Thoracic aorta (tissue), 2 donors: ENCODE measurements at places on chromosomes 6 and 20.

DNA sequence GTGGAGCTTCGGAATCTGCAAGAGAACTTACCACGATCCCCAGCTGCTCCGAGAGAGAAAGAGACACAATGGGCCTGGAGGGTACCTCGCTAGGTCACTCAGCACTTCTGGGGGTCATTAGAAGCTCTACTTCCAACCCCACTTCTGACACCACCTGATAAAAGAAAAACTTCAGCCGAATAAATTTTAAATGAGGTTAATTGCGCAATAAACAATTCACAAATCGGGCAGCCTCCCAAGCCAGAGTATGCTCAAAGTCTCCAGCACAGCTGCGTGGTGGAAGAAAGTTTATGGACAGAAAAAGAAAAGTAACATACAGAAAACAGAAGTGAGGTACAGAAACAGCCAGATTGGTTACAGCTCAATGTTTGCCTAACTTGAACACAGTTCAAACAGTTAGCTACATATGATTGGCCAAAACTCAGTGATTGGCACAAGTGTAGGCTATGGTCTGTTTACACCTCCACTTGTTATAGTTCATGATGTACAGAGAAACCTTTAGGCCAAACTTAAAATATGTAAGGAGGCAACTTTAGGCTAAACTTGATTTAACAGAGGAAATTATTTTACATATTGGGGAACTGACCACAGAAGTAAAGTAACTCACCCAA, 52.6 kb downstream of the COL11A2 start:
- no peak for DNase-seq

- DNase-seq: no peak
Measured at GRCh38 chr6:111880181-111880888, 7.1 kb upstream of the FYN start.

DNA sequence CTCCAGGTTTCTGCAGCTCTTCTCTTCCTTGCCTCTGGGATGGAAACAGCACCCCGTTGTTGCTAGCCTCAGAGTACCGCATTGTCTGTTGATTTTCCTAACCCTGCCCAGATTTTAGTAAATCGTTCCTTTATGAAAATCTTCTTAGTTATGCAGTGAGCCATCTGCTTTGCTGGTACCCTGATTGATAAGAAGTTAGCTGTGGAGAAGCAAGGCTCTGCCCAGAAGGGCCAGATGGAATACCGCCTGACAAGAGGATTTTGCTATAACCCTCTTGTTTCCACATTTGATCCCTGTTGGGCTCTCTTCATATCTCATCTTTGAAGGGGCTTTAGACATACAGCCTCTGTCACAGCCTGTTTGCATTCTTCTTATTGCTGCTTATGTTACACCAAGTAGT, 229.0 kb downstream of the CDKAL1 start:
- DNase-seq: no peak

DNA sequence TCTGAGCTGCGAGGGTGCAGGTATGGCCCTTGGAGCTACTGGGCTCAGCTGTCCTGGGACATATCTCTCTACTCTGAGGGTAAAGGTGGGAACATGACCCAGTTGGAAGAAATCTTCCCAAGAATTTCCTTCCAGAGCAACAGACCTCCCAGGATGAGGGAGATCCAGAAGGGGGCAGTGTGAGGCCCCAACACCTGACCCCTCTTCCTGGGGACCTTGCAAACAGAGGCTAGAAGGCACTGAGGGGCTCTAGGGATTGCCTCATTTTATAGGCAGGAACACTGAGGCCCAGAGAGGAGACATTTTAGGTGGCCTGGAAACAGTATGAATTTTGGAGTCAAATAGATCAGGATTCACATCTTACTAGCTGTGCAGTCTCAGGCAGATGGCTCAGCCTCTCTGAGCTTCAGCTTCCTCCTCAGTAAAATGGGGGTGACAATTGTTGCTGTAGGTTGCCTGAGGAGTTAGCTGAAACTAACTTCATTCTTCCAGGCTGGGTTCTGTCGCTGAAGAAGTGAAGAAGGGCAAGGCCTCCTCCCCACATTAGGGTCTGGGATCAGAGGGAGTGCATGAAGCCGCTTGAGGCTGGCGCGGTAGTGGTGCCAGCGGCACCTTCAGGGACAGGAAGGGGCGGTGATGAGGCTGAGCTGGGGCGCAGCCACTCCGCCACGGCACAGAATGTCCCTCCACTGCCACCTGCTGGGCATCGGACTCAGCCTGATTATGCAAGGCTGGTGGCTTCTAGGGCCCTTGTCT, 11.4 kb downstream of the KCNK17 start:
- DNase-seq: no peak

DNA sequence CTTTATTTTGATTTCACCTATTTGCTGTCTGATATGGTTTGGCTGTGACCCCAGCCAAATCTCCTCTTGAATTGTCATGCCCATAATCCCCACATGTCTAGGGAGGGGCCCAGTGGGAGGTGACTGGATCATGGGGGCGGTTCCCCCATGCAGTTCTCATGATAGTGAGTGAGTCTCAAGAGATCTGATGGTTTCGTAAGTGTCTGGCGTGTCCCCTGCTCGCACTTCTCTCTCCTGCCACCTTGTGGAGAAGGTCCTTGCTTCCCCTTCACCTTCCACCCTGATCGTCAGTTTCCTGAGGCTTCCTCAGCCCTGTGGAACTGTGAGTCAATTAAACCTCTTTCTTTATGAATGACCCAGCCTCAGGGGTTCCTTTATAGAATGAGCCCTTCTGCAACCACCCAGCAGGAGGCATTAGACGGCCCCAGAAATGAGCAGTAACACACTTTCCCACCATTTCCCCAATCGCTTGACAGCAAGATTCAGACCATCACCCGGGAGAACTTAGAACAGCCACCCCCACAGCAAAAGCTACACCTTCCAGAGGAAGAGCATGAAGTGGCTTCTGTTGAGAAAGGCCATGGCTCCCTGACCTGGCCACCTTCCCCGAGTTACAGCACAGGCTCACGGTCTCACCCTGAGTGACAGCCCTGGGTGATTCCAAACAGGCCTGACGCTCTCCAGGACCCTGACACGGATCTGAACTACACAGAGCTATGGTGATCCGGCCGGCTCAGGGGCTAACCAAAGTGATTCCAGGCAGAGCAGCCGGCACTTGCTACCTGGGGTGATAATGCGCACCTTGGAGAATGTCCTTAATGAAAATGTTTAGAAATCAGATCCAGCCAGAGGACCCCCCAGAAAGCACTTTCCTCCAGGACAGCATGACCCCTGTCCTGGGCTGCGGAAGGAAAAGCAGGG, 131.2 kb upstream of the CDH4 start:
- DNase-seq: no peak

GRCh38 chr6:92289831-92290230, 1129.5 kb downstream of the EPHA7 start:
- DNase-seq: no peak

- DNase-seq: no peak
Measured at GRCh38 chr6:2560917-2561698, 189.6 kb downstream of the MYLK4 start.

- DNase-seq: no peak
Measured at GRCh38 chr20:58004146-58004545, 224.3 kb downstream of the ANKRD60 start.

GRCh38 chr6:136501096-136501495, 49.1 kb downstream of the MAP7 start:
- no peak for DNase-seq

- DNase-seq: no peak
Measured at GRCh38 chr20:58595167-58595566, 55.9 kb upstream of the STX16 start.

- no peak for DNase-seq
Measured at GRCh38 chr6:159440911-159441703, 251.9 kb downstream of the SOD2 start.

GRCh38 chr6:50145125-50145524, 95.4 kb upstream of the DEFB112 start:
- DNase-seq: no peak

GRCh38 chr6:151018911-151019782, 153.6 kb downstream of the MTHFD1L start:
- no peak for DNase-seq

- no peak for DNase-seq
Measured at GRCh38 chr6:105474234-105474633, 71.4 kb upstream of the PREP start.

DNA sequence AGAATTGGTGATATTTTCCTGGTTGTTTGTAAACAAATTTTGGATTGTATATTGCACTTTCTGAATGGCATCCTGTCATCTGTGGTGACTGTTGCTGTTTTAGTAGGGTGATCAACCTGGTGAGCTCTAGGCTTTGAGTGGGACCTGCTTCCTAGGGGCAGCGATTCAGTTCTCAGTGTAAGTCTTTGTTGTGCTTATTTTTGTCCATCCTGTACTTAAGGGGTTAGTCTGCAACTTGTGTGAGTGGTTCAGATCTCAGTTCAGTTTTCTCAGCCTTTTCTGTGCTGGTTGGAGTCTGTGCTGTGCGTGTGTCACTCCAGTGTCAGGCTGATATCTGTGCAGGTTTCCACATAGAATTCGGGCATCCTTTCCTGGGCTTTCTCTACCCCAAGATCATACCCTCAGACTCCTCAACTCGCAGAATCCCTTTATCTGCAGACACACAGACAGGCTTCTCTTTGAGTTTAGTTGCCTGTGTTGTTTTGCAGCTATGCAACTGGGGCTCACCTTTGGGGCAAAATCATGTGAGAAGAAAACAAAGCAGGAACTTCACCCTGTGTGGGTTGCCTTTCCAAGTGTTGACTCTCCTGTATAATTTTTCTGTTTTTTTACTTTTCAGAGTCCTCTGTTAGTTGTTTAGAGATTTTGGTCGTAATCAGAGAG, 177.7 kb downstream of the FARS2 start:
- no peak for DNase-seq

DNA sequence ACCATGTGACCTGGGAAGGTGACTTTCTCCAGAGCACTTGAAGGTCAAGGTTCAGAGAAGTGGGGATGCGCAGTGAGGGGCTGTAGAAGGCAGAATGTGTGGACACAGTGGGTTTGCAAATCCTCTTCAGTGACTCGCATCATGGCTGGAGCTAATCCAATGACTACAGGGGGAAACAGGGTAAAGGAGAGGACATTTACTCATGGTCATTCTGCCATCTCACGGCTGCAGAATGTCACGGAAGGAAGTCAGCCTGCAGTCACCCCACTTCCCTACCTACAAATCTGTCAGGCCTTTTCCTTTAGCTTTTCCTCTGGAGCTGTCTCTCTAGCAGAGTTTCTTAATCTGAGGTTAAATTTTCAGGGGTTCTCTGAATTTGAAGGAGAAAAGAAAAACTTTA, 337.6 kb downstream of the CDC5L start:
- DNase-seq: no peak

- DNase-seq: no peak
Measured at GRCh38 chr6:105135907-105136430, 43.8 kb downstream of the POPDC3 start.
